CD4-positive, CD25-positive, alpha-beta regulatory T cell (primary cell): ENCODE measurements at places on chromosomes 7 and 10. TPM values are rescaled to one million over a fixed set of nuclear protein-coding genes. Genes with fewer than 3 reads are reported as not detected.

MYO3A gene
- polyA plus RNA-seq = not detected

LIPM gene
- polyA plus RNA-seq = not detected

CYP2C19 gene
- not detected for polyA plus RNA-seq

- peaks cover 2% of the 10 kb centered on the region for H3K36me3 ChIP-seq
- no peak overlapping the region for H3K4me3 ChIP-seq
- H3K27ac ChIP-seq = no peak overlapping the region
- H3K27me3 ChIP-seq = no peaks in the 10 kb centered on the region
Measured at GRCh38 chr7:133053321-133053891, 28.5 kb downstream of the CHCHD3 start.

GRCh38 chr7:135508883-135509588 lies 866 bp downstream of the CNOT4 start:
- H3K4me3 ChIP-seq = peak overlapping the region; percentile 90
- peak; percentile 4 for DNase-seq
- no peaks in the 10 kb centered on the region for H3K27me3 ChIP-seq
- peaks cover 7% of the 10 kb centered on the region for H3K36me3 ChIP-seq
- H3K4me1 ChIP-seq = peaks cover 32% of the 10 kb centered on the region

DNA sequence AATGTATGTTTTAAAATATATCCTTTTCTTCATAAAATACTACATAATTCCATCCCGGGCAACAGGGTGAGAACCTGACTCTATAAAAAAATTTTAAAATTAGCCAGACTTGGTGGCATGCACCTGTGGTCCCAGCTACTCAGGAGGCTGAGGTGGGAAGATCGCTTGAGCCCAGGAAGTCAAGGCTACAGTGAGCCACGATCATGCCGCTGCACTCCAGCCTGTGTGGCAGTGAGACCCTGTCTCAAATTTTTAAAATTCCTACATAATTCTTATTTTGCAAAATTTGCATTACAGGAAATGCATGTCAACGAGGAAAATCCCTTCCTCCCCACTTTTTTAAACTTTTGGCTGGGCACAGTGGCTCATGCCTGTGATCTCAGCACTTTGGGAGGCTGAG lies 31.3 kb downstream of the AFAP1L2 start:
- no peak overlapping the region for H3K4me3 ChIP-seq
- H3K27me3 ChIP-seq = no peaks in the 10 kb centered on the region
- no peak overlapping the region for H3K27ac ChIP-seq
- no peaks in the 10 kb centered on the region for H3K36me3 ChIP-seq
- DNase-seq = no peak

DNA sequence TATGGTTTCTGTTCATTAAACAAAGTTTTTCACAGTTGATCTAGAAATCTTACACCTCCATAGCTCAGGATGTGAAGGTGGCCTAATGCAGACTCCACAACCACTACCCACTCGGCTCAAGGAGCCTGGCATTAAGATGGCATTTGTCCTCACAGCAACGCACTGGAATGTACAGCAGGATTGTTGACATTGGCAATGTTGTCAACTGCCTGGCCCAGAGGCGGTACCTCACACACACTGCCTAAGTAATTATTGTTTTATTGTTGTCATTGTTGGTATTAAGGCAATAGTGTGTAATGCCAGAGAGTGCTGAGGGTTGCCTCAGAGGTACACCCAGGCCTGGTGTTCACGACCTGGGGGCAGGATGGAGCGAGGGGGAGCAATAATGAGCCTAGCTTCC lies 38.3 kb downstream of the LRRC18 start:
- no peak for DNase-seq
- no peaks in the 10 kb centered on the region for H3K27me3 ChIP-seq
- no peak overlapping the region for H3K4me3 ChIP-seq
- H3K27ac ChIP-seq = no peak overlapping the region
- H3K36me3 ChIP-seq = no peaks in the 10 kb centered on the region
- no peaks in the 10 kb centered on the region for H3K4me1 ChIP-seq

- H3K4me1 ChIP-seq = no peaks in the 10 kb centered on the region
- no peaks in the 10 kb centered on the region for H3K36me3 ChIP-seq
- no peak overlapping the region for H3K27ac ChIP-seq
- no peak for DNase-seq
Measured at GRCh38 chr7:568031-568951, 48.6 kb upstream of the PDGFA start.

- H3K4me1 ChIP-seq = no peaks in the 10 kb centered on the region
- DNase-seq = no peak
- H3K4me3 ChIP-seq = no peak overlapping the region
- peaks cover 2% of the 10 kb centered on the region for H3K27me3 ChIP-seq
- H3K27ac ChIP-seq = no peak overlapping the region
Measured at GRCh38 chr7:28266402-28266801, 85.8 kb upstream of the JAZF1 start.
